MG63 (cell line): ENCODE measurements at places on chromosomes 16 and 17. TPM values are rescaled to one million over a fixed set of nuclear protein-coding genes. Genes with fewer than 3 reads are reported as not detected.

The AATK gene
- total RNA-seq: 0.16 TPM in 1 of 2 replicates, not detected in the other

The DHX58 gene
- total RNA-seq: 1.0 and 3.2 TPM in 2 replicates

The CFAP97D1 gene
- total RNA-seq: not detected in 2 replicates

The CDR2L gene
- total RNA-seq: 2.2 and 4.2 TPM in 2 replicates

The MT1H gene
- total RNA-seq: not detected in 2 replicates

The GRAP gene
- not detected in 2 replicates for total RNA-seq

The HOXB2 gene
- total RNA-seq: 7.2 and 16.0 TPM in 2 replicates

The KRTAP1-5 gene
- total RNA-seq: 1.2 and 3.2 TPM in 2 replicates

The HP gene
- total RNA-seq: not detected in 2 replicates

The SPATA2L gene
- total RNA-seq: 12.6 and 18.4 TPM in 2 replicates

The HASPIN gene
- total RNA-seq: 6.9 and 13.0 TPM in 2 replicates

The ZSCAN10 gene
- not detected in 2 replicates for total RNA-seq

The HOXB1 gene
- not detected in 2 replicates for total RNA-seq

The HOXB3 gene
- total RNA-seq: 2.1 and 4.6 TPM in 2 replicates

The LRRC45 gene
- 31.7 and 33.0 TPM in 2 replicates for total RNA-seq

The GPRC5B gene
- total RNA-seq: 5.3 and 6.4 TPM in 2 replicates

The SOX8 gene
- 0.25 TPM in 1 of 2 replicates, not detected in the other for total RNA-seq

The ZNF598 gene
- total RNA-seq: 75.0 and 86.5 TPM in 2 replicates

The CARD14 gene
- 0.10 TPM in 1 of 2 replicates, not detected in the other for total RNA-seq

The GLP2R gene
- 0.03 TPM in 1 of 2 replicates, not detected in the other for total RNA-seq

The RPGRIP1L gene
- 13.5 and 20.6 TPM in 2 replicates for total RNA-seq

The MYH2 gene
- 0.23 and 0.49 TPM in 2 replicates for total RNA-seq

The MYBBP1A gene
- 34.0 and 63.2 TPM in 2 replicates for total RNA-seq

The GINS2 gene
- total RNA-seq: 12.8 and 19.2 TPM in 2 replicates

The TP53TG3B gene
- total RNA-seq: 0.22 and 1.4 TPM in 2 replicates

The FNDC8 gene
- total RNA-seq: not detected in 2 replicates

The TP53TG3F gene
- total RNA-seq: not detected in 2 replicates

The CYB5D1 gene
- total RNA-seq: 18.2 and 38.2 TPM in 2 replicates

The PPL gene
- 0.07 and 0.36 TPM in 2 replicates for total RNA-seq

The CNGB1 gene
- not detected in 2 replicates for total RNA-seq

The SLC6A4 gene
- total RNA-seq: not detected in 2 replicates

The SLC6A2 gene
- total RNA-seq: not detected in 2 replicates

The TSPOAP1 gene
- 7.0 and 31.1 TPM in 2 replicates for total RNA-seq

The SP2 gene
- 0.81 and 2.3 TPM in 2 replicates for total RNA-seq

The SOX9 gene
- total RNA-seq: 0.82 and 3.0 TPM in 2 replicates

The ADGRG1 gene
- 1.4 and 1.6 TPM in 2 replicates for total RNA-seq

The FZD2 gene
- 29.6 and 46.3 TPM in 2 replicates for total RNA-seq

The CD300H gene
- not detected in 2 replicates for total RNA-seq
